Stimulated activated CD8-positive, alpha-beta memory T cell treated with anti-CD3 and anti-CD28 coated beads, Interleukin-7, amount 100 ng/mL, for 24 hours (primary cell): ENCODE measurements at places on chromosomes 1 and 21.

DNA sequence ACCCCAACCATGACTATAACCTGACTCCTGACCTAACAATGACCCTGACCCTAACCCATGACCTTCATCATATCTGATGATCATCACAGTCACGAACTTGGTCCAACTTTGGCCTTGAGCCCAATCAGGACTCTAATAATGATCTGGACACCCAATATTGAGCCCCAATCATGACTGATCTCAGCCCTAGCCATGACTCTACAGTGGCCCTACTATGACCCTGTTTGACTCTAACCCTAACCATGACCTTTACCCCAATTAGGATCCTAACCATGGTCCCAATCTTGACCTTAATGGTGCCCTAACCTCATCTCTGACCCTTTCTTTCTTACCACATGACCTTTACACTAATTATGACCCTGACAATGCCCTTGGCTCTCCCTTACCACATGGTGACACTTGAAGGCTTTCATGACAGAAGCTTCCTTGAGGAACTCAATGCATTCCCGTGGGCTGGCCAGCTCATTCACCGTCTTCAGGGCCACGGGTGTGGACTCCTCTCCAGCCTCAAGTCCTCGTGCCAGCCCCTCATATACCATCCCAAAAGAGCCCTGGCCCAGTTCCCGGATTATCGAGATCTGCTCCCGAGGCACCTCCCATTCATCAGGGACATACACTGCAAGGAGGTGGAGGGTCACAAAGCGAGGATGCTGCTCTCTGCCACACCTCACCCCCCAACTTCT, 16.2 kb downstream of the INSRR start:
- DNase-seq, result no peak

DNA sequence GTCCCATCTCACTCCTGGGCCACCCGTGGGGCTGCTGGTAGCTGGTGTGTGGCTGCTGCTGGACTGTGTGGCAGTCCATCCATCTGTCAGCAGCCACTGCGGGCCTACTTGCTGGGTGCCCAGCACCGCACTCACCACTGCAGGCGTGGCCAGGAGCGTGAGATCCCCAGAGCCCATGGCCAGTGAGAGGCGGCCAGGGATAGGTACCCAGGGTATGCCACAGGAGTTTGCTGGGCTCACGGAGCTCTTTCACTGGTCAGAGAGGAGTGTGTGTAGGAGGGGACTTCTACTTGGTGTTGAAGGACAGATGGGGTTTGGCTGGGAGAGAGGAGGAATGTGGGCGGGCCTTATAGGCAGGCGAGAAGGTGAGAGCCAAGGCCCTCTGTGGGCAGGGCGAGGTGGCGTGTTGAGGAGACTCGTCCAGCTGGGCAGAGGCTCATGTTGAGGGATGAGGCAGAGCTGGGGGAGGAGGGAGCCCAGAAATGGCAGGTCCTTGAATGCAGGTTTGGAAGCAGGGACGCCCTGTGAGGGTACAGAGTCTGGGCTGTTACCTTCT, 15.0 kb downstream of the QSOX1 start:
- DNase-seq, result no peak

DNA sequence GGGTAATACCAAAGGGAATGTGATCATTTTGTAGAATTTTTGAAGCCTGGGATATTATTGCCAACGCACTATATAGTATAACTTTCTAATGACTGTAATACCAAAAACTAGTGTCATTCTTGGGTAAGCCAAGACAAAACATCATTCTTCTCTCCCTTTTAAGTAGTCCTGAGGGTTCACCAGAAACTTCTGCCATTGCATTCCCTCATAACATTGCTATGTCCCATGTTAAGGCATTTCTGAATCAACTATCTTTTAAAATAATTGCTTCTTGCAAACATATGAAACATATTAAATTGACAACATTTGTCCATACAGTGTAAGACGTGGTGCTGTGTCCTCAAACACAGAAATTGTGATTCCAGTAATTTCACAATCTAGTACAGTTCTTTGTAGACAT, 29.9 kb upstream of the C1orf21 start:
- DNase-seq, result no peak

DNA sequence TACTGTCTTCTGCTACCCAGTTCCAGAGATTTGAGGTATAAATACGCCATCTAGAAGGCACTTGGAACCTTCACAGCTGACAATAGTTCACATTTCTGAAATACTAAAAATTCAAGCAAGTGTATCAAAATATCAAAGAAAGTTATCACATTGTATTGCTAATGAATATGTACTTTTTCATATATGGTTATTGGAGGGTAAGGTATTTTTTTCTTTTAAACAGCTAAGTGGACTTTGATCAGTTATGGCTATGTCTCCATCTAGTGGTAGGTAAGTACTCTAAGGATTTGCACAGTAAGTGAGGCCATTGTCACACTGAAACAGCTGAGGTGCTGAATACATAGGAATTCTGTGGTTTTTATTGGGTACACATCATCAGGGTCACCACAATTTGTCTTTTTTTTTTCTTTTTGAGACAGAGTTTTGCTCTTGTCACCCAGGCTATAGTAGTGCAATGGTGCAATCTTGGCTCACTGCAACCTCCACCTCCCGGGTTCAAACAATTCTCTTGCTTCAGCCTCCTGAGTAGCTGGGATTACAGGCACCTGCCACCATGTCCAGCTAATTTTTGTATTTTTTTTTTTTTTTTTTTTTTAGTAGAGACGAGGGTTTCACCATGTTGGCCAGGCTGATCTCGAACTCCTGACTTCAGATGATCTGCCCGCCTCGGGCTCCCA, 49.1 kb upstream of the CR2 start:
- no peak for DNase-seq

GRCh38 chr21:14824126-14824525, 240.7 kb downstream of the NRIP1 start:
- DNase-seq, result no peak

DNA sequence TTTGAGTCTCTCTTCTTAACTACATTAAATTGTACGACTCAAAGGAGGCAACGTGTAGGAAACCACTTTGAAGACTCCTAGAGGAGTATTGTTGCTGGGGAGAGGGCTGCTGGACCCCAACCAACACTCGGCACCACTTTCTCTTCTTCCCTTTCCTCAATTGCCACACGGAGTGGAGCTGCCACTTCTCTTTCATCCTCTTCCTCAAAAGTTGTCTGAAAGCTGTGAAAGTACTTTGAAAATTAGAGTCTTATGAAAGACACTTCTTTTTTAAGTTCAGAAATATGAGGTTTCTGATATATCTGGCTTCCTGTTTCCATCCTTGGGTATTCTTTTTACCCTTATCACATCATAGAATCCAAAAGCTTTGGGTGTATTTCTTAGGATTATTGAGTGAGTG, 59.5 kb downstream of the MRPS6 start:
- no peak for DNase-seq

DNA sequence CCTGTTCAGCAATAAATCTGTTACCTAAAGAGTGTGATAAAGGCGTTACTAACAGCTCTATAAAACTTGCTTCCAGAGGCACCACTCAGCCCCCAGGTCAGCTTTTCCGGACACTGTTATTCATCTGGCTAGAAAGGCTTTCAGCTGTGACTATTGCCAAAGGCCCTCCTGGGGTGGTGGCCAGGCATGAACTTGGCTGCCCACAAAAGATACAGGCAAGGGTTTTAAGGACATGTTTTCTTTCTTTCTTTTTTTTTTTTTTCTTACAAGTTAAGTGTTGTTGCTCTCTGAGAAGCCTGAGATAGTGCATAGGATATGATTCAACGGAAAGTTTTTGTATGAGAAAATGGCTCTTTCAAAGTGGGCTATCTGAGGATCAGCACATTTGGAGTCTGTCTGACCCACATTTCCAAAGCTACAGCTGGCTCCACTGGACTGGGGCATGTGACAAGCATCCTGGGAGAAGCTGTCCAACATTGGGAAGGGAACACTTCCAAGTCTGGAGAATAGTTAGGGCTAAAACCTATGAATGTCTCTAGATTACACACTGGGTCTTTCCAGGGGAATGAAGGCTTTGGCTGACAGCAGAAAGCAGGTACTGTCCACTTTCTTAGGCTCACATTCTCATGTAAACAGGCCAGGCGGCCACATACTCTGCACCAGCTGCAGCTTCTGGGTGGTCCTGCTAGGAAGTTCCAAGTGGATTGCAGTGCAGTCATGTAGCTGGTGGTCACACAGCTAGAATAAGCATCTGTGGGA, 639.7 kb downstream of the LMO4 start:
- no peak for DNase-seq

- DNase-seq, result no peak
Observed at GRCh38 chr21:17929510-17929909, 110.4 kb upstream of the C21orf91 start.

GRCh38 chr1:72063364-72064044, 218.8 kb downstream of the NEGR1 start:
- DNase-seq, result no peak
